MV-4-11 (cell line): ENCODE measurements at places on chromosomes 2 and 18.
A peak's percentile ranks its signal among the peaks of the same experiment; 100 is the strongest.

GRCh38 chr2:240876035-240876474, 7.4 kb downstream of the AGXT start:
- no peak for DNase-seq

DNA sequence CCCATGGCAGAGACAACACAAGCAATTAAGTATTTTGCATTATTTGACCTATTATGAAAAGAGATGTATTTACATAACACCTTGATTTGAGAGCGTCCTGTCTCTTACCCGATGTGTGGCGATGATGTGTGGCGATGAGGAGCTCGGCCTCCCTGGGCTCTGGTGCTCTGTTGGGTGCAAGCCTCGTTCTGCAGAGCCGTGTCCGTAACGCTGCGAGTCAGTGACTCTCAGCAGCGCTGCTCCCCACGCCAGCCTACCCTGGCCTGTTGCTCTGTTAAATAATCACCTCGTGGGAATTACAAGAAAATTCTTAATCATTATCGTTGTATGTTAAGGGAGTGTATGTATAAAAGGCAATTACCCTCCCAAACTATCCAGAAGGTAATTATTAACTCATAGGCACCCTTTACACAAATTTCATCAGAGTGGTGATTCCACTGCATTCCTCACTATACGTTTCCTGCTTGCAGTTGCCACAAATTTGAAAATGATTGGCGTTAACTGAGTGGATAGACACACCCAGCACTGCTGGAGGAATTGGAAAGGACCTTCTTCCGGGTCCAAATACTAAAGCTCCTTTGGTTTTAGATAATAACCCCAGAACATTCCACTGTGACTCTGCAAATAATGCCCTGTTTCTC, 52.0 kb upstream of the NFATC1 start:
- DNase-seq: no peak

DNA sequence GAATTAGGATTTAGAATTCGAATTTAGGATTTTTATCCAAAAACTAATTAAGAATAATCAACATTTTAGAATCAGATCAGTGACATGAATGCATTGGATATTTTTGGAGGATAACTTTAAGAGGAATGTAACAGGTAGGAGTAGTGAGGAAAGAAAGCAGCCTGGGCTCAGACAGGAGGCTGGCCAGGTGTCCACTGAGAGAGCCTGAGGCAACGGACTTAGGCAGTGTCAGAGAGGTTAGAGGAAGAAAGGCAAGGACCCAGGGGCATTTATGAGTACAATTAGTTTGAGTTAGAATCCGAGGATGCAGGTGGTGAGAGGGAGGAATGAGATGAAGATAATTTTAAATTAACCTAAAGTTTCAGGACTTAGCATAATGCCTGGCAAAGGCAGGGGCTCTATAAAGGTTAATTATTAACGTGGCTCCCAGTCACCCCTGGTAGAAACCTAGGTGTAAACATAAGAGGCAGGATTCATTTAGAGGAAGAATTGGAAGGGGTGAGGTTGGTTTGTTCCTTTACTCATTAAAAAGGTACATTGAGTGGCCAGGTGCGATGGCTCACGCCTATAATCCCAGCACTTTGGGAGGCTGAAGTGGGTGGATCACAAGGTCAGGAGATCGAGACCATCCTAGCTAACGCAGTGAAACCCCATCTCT, 507.1 kb downstream of the TMEM182 start:
- no peak for DNase-seq

- DNase-seq: no peak
These were observed 75.6 kb upstream of the CHMP1B start for GRCh38 chr18:11775436-11776174.

- peak; percentile 92 for DNase-seq
These were observed 21.0 kb downstream of the INPP4A start for GRCh38 chr2:98465456-98466226.

DNA sequence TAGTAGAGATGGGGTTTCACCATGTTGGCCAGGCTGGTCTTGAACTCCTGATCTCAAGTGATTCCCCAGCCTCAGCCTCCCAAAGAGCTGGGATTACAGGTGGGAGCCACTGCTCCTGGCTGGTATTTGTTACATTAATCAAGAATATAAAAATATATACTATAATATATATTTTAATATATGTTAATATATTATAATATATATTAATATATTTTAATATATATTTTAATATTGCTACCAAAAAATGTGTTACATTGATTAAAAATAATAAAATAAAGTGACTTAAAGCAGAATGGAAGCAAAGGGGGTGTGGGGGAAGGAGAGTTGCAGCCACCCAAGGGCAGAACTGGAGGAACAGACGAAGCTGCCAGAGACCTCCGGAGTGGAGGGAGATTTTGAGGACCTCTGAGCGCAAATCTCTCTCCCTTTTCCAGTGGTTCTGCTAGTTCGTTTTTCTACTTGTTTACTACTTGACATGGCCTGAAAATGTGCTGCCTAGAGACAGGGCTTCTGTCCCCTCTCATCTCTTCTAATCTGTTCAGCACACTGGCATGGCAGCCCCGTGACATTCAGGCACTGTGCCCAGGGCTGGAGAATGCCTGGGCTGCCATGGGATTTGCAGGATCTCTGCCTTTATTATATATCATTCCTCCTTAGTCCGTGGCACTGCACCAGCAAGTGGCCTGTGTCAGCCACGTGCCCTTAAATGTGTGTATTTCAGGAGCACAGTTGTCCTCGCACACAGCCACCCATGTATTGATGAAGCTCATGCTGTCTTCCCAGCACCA, 47.9 kb upstream of the RAB12 start:
- no peak for DNase-seq
